Stimulated activated CD8-positive, alpha-beta memory T cell treated with anti-CD3 and anti-CD28 coated beads, Interleukin-15, amount 100 ng/mL, for 4 hours (primary cell): ENCODE measurements at places on chromosomes 5 and 9.

DNA sequence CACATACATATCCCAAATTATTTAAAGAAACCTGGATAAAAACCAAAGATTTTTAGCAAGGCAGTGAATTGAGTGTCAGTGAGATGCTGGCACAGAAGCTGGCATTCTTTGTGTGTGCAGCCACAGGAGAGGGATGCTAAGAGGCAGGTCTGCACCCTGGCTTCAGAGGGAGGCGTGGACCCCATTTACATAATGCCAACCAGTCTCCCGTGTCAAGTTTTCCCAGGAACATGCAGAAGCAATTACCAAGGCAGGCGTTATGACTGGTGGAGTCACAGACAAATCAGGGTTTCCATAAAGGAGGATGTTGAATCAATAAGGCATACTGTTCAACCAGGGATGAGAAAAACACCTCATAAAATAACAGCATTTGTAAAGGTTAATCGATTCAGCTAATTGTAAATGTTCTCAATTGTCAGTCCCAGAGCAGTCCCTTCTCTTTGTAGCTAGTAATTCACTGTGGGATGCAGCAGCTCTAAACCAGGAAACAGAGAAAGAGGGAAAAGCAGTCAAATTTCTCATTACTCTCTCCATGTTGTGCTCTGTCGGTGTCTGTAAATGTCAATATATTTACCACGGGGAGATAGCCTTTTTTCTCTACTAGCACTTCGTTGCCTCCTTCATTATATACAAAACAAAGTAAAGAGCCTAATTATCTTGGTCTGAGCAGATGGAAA lies 452.4 kb upstream of the GRAMD2B start:
- no peak for DNase-seq

GRCh38 chr9:127035948-127036347 lies 86.5 kb downstream of the ANGPTL2 start:
- no peak for DNase-seq

GRCh38 chr5:172283020-172283861 lies at the start of gene UBTD2:
TSS of gene UBTD2 (minus strand) at chr5:172283764. CDS start at chr5:172283665, 99 bp downstream.
- DNase-seq, result peak; percentile 63

DNA sequence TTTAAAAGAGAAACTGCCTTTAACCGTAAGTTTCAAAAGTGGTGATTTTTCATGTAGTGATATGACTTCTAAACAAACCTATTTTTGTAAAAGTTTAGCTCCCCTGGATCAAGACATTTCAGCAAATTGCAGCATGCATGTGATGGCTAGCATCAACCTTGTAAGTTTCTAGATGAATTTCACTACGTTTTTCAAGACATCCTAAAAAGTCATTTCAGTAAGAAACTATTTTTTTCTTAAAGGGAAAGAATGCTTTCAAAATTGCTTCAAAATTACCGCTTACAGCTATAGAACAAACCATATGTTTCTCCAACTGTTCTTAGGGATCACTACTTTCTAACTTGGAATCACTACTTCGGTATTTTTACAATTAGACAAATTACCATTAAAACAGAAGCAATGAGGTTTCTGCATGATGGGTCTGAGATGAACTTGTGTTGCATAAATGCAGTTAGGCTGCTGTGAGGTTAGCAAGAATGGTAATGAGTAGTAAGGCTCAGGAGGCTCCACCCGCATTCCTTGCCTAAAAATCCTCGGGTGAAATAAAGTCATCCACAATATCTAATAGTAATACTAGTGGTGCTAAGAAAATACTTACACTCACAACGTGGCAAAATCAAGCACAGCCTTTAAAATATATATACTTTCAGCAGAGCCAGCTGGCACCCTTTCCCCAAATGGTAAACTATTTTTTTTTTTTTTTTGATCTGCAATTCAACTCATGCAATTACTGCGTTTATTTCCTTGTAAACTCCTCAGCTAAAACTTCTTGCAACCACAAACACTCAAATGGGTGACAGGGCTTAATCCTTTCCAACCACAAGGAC lies 53.8 kb downstream of the CDC14B start:
- no peak for DNase-seq

- DNase-seq, result no peak
These were observed 416.9 kb downstream of the PSAT1 start for GRCh38 chr9:78713614-78714405.

GRCh38 chr5:159106569-159107282 lies 7.0 kb upstream of the EBF1 start:
- peak; percentile 29 for DNase-seq

DNA sequence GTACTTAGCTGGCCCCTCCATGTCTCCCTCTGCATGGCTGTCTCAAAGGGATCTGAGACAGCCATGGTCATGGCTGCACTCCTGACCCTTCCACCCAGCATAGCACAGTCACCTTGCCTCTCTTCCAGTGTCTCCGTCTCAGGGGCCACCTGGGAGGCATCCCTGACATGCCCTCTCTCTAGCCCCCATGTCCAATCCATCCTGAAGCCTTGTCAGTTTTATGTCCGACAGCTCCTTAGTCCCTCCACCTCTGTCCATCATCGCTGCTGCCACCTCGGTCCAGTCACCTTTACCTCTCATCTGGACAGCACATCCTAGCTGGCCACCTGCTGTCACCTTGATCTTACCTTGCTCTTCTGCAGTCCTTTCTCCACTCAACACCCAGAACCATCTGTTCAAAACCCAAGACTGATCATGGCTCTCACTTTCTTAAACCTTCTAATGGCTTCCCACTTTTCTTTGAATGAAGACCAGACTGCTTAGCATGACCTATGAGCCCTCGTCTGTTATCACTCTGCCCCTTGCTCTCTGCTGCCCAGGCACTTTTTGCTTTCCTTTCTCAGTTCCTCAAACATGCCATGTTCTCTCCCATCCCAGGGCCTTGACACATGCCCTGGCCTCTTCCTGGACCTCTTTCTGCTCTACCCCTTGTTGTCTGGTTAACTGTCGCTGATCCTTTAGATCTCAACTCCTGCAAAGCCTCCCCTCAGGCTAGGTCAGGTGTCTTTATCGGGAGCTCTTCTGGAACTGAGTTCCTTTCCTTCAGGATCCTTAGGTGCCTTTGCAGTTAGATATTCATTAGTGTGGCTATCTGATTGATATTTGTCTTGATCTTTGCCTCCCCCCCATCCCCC lies 181.8 kb upstream of the PITX1 start:
- DNase-seq, result no peak

DNA sequence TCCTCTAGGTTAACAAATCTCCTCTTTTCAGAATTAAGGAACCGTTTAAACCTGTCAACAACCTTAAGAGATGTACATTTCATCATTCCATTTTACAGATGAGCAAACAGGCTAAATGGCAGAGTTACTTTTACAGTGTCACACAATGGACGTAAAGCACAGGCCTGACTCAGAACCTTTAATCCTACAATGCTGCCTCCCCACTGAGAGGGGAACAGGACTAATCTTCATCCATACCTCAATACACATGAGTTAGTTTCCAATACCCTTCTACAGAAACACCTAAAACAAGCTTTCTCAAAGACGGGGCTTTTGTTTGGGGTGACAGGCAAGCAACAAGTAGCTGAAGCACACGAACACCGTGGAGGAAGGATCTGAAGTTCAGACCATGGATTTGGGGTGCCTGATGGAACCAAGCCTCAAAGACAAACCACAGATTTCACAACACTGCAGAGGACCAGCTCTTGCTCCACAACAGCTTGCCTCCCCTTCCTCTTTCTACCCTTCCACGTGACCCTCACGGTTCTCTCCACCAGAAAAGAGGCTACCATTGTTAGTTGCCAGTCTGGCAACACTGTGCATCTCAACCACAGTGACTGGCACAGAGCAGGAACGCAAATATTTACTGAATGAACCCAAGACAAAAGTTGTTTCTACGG lies 1.8 kb downstream of the RNF130 start:
- no peak for DNase-seq

DNA sequence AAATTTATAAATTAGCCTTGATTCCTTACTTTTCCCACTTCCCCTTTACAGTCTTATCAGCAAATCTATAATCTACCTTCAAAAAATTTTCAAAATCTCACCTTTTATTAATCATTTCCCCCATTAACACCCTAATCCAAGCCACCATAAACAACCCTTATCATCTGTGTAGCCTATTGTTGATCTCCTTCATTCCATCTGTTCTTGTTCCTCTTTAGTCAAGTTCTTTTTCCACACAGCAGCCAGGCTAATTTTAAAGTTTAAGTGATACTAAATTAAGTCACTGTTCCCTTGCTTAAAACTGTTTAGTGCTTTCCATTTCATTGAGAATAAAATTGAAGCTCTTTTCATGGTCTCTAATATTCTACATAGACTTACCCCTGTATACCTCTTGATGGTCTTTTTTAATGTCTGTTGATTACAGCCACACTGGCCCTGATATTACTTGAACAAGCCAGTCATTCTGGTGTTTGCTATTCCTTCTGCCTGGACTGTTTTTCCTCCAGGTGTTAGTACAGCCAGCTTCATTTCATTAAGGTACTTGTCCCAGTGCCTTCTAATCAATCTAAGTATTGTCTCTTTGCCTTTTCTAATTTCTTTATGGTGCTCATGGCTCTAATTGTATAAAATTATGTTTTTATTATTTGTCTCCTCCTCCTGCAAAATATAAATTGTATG lies 31.1 kb downstream of the GPR151 start:
- DNase-seq, result no peak

DNA sequence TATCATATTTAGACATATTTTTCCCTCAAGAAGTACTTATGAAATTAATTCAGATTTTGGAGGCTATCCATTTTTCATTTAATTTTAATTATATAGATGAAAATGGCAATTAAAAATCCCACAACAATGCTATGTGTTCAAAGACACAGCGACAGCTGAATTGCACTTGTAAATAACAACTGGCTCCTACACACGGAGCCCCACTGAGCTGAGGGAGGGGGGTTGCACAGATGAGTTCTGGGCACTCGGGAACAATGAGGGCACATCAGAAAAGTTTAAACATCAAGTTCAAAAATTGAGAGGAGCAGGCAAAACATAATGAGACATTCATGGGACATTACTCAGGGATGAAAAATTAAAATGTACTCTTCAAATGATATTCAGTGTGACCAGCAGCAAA lies 104.9 kb downstream of the MARCHF3 start:
- no peak for DNase-seq

DNA sequence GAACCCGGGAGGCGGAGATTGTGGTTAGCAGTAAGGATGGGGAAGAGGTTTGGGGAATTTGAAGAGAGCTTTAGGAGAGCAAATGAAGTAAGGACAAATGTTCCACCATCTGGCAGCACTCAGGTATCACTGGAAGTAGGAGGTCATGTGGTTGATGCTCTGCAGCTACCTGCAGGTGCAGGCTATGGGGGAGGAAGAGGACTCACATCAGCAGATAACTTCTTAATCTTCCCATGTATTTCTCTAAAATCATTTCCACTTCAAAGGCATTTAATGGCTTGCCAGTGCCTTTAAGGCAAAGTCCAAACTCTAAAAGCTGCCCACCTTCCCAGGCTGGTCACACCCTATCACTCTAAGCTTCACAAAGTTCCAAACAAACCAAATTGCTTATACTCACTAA lies 8.1 kb upstream of the HAVCR1 start:
- DNase-seq, result no peak

DNA sequence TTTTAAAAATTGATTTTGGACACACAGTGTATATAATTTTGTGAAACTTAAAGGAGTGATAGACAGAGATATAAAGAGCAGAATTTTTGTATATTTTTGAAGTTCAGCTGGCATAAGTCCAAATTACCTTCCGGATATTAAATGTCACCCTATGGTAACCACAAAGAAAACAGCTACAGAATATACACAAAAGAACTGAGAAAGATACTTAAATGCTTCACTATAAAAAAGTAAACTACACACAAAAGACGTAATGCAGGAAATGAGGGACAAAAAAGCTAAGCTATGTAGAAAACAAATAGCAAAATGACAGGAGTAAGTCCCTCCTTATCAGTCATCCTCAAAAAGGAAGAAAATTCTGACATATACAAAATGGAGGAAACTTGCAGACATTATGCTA lies 29.4 kb downstream of the HACD4 start:
- no peak for DNase-seq

- DNase-seq, result no peak
These were observed 7.3 kb upstream of the SLC25A48 start for GRCh38 chr5:135826994-135827671.

- DNase-seq, result no peak
These were observed 401.4 kb downstream of the PSAT1 start for GRCh38 chr9:78698371-78698770.

- DNase-seq, result no peak
These were observed 66.2 kb downstream of the ACTBL2 start for GRCh38 chr5:57416278-57416994.

DNA sequence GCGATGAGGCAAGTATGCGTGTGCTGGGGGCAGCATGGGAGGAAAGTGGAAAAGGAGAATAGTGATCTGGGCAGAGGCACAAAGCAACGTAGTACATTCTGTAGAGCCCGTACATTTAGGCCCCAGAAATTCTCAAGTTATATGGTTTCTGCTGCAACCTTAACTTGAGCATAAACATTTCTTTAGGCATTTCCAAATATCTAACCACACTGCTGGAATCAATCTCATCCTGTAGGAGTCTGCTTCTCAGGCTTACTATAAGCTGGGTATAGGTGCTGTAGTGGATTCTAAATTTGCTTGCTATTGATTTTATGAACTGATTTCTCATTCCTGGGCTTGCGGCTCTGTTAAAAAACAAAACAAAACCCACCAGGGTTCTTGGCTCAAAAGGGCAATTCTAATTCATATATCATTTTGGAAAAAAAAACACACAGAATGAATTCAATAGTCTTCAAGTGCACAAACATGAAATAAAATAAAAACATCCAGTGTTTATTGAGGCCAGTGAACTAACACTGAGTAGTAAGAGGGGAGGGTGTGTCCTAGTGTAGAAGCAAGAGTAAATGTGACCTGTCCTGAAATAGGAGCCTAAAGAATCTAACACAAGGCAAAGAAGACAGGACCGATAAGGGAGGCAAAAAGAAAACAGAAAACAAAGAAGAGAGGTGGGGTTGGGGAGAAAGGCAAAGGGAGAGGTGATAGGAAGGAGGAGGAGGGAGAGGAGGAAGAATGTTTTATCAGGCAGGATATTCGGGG lies 145.5 kb upstream of the LHFPL2 start:
- DNase-seq, result no peak

DNA sequence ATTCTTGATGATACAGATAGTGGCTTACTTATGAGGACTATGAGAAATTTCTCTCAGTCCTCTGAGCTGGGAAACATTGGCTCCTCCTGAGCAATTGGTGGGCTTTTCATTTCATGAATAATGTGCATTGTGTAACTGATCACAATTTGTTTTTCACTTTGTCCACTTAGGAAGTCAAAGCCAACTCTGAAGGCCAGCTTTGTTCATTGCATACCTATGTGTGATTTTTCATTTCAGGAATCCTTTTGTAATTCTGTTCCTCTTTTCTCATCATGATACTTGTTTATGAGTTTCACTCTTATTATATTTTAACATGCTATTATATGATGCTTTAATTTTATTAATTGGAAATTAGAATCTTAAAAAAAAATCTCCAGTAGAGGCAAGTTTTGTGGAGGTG lies 483.0 kb downstream of the EBF1 start:
- no peak for DNase-seq

DNA sequence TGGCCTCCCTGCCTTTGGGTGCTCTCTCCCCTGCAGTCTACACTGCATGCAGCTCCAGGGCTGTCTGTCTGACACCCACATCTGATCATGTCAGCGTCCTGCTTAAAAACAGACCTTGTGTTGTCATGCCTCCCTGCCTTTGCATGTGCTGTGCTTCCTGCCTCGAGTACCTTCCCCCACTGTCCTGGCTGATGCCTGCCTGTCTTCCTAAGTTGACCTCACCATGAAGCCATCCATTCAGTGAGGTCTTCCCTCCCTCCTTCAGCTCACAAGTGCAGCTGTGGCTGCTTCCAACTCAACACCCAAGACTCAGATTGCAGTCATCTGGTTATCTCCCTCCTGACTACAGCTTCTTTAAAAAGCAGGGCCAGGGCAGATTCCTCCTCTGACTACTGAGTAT lies 5.5 kb downstream of the ANGPTL2 start:
- DNase-seq, result no peak
